M059J (cell line): ENCODE measurements at places on chromosomes 16 and 17. TPM values are rescaled to one million over a fixed set of nuclear protein-coding genes. Genes with fewer than 3 reads are reported as not detected.

Gene SKAP1
- total RNA-seq: 0.42 and 1.1 TPM in 2 replicates

Gene OR1D5
- not detected in 2 replicates for total RNA-seq

Gene IKZF3
- total RNA-seq: not detected in 2 replicates

Gene MAP2K3
- 20.7 and 23.9 TPM in 2 replicates for total RNA-seq
